Neural crest cell (in vitro differentiated cells): ENCODE measurements at places on chromosomes 7 and 10. TPM values are rescaled to one million over a fixed set of nuclear protein-coding genes. Genes with fewer than 3 reads are reported as not detected.

GRCh38 chr7:149637911-149638565 lies 135.3 kb downstream of the ZNF467 start:
- no peak for DNase-seq

GRCh38 chr10:119191881-119192280 lies 13.3 kb upstream of the PRDX3 start:
- no peak for DNase-seq

GRCh38 chr7:102319671-102320070 lies 33.0 kb downstream of the SH2B2 start:
- DNase-seq, result no peak

- DNase-seq, result no peak
Measured at GRCh38 chr7:34107276-34107675, 201.9 kb downstream of the BMPER start.

- no peak for DNase-seq
Measured at GRCh38 chr10:93553482-93554315, 12.8 kb upstream of the FFAR4 start.

DNA sequence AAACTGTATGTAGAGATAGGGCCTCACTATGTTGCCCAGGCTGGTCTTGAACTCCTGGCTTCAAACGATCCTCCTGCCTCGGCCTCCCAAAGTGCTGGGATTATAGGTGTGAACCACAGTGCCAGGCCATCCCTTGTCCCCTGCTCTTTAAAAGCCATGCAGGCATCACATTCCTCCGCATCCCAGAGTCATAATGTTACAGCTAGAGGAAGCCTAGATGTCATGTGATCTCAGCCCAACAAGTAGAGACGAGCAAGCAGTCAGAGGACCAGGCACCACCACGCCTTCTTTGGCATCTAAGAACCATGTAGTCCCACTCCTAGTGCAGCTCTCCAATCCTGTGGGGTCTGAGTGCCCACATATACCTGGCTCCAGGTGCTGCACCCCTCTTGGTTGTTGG lies 13.1 kb downstream of the PODXL start:
- DNase-seq, result no peak

GRCh38 chr7:81433692-81434331 lies 336.0 kb downstream of the HGF start:
- DNase-seq, result no peak

DNA sequence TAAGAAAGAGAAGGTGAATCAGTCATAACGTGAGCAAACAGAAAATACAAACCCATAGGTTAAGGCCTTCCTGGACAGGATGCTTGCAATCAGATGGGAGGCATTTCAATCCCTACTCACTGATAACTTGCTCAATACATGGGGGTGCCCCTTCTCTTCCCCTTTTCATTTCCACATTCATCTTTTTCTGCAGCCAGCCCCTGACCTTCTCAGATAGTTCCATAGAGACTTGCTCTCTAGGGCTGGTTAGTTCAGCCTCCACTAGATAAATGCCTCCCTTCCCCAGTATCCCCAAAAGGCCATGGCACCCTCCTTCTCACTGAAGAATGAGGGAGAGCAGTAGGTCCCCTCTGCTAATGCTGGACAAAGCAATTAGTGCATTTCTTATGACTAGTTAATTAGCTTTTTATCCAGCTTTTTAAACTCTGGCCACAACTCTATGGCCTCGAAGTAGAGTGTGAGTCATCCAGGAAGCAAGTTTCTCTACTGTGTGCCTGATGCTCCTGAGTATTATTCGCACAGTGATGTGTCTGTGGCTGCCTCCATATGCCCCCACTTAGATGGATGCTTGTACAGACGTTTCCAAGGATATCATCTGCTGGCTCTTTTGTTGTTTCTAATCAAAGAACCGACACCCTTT lies 12.7 kb downstream of the CHN2 start:
- DNase-seq, result no peak

- no peak for DNase-seq
Measured at GRCh38 chr7:112596260-112596659, 115.5 kb downstream of the LSMEM1 start.

The SNX10 gene
- 5.0 and 5.4 TPM in 2 replicates for total RNA-seq

The C10orf71 gene
- not detected in 2 replicates for total RNA-seq
